Mesenteric fat pad (tissue), 1 donor: ENCODE measurements at places on chromosomes 4 and X. TPM values are rescaled to one million over a fixed set of nuclear protein-coding genes. Genes with fewer than 3 reads are reported as not detected.

USP11 gene
- 42.2 TPM for total RNA-seq

DNA sequence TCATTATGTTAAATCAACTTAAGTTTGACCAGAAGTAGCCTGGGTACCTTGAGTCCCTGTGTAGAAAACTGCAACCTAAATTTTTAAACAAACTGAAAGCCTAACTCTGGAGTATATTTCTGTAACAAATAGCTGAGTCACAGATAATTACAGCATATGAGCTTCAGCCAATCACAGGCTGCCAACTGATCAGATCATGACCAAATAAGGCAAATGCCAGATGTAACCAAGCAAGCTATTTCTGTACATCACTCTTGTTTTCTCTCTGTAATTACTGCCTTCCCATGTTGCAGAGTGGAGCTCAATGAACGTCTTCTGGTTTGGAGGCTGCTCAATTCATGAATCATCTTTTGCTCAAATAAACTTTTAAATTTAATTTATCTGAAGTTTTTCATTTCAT, 980.9 kb upstream of the DIAPH2 start:
- no peak for DNase-seq

GRCh38 chr4:47167081-47168035, 136.0 kb downstream of the GABRB1 start:
- DNase-seq: no peak

DNA sequence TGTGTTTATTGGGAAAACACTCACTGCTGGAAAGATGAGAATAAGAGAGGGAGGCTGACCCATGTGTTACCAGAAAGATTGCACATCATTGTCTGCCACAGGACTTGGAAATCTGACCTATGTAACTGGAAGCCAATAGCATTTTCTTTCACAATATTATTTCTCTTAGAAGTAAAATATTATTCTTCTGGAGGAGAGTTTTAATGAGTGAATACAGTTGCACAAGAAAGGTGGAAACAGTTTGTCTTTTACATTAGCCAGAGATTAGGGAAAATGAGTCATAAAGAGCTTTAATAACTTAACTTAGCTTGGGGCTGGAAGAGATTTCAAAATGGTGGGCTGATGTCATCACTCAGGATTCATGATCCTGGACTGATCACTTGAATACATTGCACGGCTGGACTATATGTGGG, 31.5 kb upstream of the LNX1 start:
- no peak for DNase-seq

SERTM2 gene
- total RNA-seq: not detected

GAGE12H gene
- not detected for total RNA-seq

GRCh38 chrX:128436397-128437103, 384.3 kb upstream of the ACTRT1 start:
- no peak for DNase-seq

GRCh38 chrX:111337067-111337637, 66.9 kb upstream of the CAPN6 start:
- DNase-seq: no peak

DNA sequence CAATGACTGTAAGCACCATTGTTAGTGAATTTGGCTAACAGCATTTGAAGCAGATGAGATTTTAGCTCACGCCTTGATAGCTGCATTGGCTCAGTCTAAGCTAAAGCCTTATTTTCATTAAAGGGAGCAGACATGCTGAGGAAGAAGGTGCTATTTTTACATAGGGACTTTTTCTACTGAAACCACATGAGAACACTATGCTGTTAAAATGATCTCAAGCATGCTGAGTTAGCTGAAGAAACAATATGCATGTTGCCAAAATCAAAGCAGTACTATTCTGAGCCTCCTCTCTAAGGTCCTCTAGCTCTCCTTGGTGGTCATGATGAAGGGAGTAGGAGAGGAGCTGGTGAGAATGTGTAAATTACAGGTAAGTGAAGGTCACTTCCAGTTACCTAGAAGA, 134.4 kb upstream of the JADE1 start:
- DNase-seq: no peak

- no peak for DNase-seq
Measured at GRCh38 chr4:20074450-20074849, 177.3 kb upstream of the SLIT2 start.

CXCL1 gene
- 9.5 TPM for total RNA-seq

DNA sequence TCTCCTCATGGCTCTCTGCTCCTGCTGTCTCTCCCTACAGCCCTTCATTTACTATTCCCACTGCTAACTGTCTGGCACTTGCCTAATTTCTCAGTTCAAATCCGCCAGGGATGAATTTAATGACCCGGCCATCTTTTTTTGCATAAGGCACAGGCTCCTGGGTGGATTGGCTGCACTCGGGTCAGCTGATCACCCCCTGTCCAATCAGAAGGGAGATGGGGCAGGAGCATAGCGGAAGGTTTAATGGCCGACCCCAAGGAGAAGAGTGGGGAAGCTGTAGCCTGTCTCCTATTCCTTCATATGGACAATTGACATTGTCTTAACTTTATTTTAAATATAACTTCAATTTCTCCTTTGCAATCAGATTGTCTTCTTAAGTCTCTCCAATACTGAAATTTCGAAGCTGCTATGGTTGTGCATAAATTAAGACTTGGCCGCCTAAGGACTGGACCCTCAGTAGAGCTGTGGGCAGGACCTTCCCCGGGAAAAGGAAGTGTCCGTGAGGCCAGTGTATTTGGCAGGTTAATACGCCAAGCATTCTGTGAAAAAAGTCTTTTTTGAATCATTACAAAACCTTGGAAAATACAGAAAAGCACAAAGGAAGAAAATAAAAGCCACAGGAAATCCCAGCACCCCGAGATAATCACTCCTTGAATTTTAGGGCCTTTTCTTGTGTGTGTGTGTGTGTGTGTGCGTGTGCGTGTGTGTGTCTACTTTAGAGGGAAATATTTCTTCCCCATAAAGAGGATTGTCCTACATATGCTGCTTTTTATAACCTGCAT, 55.5 kb downstream of the SMIM20 start:
- DNase-seq: peak; percentile 11

- no peak for DNase-seq
Measured at GRCh38 chr4:151809716-151810115, 48.9 kb upstream of the GATB start.

- DNase-seq: no peak
Measured at GRCh38 chr4:23938796-23939195, 48.9 kb upstream of the PPARGC1A start.
